NCI-H524 (cell line): ENCODE measurements at places on chromosomes 12 and 14.

GRCh38 chr12:25730489-25731349 lies 177.6 kb upstream of the LMNTD1 start:
- no peak for DNase-seq

- no peak for DNase-seq
Measured at GRCh38 chr14:89137526-89138163, 279.4 kb downstream of the FOXN3 start.

DNA sequence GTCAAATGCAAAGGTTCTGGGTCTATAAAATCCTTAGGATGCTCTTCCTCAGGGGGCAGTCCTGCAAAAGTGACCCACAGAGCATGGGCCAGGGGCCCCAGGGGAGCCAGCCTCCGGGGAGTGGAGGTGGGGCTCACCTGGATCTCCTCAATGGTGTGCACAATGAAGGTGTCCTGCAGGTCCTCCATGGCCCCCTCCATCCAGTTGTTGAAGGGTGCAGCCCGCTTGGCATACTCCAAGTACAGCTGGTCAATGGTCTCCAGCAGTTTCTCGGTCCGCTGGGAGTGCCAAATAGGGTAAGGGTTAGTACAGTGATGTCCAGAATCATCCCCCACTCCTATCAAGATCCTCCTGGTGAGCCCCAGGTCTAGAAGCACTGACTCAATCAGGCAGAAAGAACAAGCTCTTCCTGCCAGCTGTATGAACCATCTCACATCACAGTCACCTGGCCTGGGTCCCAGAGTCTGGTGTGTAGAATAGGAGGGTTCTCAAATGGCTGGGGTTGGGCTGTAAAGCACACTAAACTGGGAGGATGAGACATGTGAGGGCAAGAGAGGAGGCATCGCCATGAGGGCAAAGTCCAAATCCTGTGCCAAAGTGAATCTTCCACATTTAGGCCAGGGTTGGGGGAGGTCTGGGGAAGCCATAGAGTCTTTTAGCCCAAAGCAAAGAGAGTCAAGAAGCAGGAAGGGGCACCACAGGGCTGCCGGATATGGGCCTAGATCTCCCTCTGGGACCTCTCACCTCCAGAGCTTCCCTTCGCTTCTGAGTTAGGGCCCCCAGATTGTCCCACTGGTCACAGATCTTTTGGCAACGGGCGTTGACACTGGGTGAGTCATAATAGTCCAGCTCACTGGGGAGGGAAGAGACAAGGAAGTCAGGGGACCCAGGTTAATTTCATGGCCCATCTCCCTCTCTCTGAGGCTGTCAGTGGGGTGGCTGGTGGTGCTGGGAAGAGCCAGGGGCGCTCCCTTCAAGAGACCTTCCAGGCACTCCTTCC lies 91.5 kb upstream of the ZFP36L1 start:
- DNase-seq, result no peak

- DNase-seq, result no peak
Measured at GRCh38 chr12:112029301-112029700, 16.1 kb downstream of the ERP29 start.

DNA sequence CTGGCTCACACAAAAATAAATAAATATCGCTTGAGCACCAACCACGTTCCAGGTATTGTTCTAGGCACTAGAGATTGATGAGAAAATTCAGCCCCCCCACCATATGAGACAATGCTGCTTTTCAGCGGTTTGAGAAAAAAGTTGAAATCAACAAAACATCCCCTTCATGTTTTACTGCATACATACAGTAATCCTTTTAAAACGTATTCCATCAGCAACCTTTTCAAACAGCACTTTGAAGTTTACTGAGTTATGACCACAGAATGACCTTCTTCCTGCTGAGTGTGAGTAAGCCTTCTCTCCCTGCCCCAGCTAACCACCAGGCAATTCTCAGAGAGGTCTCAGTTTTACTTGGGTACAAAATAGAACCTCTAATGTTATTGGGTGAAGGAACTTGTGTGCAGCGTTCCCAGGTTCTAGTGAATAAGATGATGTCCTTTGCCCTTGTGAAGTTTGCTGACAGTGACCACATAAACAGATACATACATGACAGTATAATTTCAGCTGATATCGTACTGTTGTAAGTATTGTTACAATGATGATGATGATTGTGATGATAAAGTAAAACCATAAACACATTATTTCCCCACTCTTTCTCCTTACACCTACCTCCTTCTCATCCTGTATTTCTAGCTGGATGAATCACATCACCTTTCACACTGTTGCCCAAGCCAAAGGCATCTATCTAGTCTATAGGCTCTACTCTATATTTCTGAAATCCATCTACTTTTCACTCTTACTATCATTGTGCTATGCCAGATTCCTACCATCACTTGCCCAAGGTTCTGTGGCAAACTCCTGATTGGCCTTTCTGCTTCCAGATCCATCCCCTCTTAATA lies 124.4 kb upstream of the KRR1 start:
- no peak for DNase-seq

- no peak for DNase-seq
Measured at GRCh38 chr14:86596024-86596423, 1066.1 kb downstream of the FLRT2 start.

DNA sequence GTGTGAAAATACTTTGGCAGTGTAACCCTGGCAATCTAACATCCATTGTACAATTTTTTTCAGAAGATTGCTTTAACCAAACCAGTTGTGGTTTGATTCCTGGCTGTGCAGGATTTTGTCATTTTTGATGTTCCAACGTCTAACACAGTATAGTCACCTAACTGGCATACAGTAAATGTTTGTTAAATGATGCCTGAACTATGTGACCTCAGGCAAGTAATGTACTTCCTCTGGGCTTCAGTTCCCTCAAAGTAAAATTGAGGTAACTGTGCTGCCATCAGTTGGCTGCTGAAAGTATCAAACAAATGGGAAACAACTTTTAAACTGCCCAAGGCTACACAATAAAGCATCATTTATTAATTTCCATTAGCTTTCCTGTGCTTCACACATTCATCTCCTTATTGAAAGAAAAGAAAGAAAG lies 4.3 kb downstream of the TM7SF3 start:
- no peak for DNase-seq

DNA sequence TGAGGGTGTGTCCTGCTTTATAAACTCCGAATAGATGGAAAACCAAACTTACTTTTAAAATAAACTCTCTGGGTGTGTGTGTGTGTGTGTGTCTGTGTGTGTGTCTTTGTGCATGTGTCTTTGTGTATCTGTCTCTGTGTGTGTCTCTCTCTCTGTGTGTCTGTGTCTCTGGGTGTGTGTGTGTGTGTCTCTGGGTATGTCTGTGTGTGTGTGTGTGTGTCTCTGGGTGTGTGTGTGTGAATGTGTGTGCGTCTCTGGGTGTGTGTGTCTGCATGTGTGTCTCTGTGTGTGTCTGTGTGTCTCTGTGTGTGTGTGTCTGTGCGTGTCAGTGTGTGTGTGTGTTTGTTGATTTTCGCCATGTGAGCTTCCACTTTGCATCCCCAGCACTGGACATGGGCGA lies 9.2 kb downstream of the RAN start:
- no peak for DNase-seq

- no peak for DNase-seq
Measured at GRCh38 chr12:10584415-10584814, 29.0 kb downstream of the MAGOHB start.
